ENCODE measurements at places on chromosomes 2 and 18.

DNA sequence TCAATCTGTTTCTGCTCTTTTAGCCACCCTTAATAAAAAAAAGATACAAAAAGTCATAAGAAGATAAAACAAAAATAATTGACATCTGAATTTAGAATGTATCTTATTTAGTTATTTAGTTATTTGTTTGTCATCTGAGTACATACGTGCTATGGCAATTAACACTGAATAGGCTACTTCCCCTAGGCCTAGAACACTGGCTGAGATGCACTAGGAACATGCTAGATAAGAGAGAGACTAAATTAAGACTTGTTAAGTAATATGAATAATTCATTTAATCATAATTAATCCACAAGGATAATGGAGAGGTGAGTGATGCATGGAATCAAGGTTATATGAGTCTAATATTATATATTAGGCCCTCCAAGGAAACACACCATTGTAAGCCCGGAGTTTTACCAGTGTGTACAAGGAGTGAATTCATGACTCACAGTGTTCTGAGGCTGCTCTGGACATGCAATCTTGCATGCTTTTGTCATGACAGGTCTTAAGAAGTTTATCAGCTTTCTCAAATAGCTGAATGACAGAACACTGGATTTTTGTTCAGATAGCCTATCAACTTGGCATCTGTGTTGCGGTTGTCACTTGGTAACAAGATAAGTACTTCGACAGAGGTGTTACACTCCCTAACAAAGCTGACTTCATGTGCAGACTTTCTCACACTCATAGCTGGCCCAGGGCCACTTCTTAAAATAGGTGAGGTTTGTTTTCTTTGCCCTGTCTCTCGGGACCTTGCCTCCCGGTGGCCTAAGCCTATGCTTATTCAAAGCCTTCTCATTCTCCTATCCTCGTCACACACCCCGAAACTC lies 5.0 kb upstream of the SERPINB2 start:
- DNase-seq, result no peak

GRCh38 chr18:52087140-52087539 lies 252.9 kb upstream of the DCC start:
- DNase-seq, result no peak

GRCh38 chr18:66999003-66999402 lies 395.1 kb upstream of the CDH19 start:
- no peak for DNase-seq

DNA sequence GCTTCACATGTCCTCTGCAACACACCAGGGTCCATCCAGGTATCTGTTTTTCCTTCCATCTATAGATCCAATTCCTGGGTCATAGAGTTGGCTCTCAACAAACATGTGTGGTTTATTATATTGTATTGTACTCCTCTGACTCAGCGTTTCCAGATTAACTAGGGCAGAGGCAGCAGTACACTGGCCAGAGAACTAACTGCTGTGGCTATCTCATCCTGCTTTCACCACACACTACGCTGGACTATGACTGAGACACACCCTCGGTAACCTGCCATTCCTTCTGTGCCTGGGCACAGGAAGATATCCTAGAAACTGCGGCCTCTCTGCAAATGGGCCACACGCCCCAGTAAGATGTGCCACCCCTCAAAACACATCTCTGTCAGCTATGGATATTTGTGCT lies 159.8 kb upstream of the STK17B start:
- DNase-seq, result no peak

- DNase-seq, result no peak
These were observed 12.6 kb downstream of the DNER start for GRCh38 chr2:229701716-229702115.

DNA sequence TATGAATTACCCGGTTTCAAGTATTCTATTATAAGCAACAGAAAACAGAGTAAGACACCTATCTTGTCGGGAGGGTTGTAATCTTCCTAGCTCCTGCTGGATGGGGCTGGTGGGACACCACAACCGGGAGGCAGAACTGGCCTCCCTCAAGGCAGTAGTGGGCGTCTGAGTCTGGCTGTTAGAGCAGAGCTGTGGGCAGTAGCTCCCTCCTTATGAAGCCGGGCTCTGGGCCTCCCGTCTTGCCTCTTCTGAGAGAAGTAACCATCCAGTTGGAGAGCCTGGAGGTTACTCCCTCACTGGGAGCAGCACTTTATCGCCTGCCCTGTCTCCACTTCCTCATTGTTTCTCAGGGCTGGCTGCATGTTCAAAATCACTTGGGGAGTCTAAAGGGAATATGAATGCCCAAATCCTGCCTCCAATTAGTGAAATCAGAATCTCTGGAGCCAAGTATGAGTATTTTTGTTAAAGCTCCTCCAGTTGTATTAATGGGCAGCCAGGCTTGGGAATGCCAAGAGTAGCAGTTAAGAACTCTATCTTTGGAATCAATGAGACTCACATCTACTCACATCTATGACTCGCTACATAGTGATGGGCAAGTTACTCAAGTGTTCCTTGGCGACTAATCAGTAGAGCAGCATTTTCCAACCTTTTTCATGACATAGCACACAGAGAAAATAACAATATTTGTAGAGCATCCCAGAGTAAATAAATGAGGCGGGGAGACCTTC lies 27.3 kb upstream of the NRP2 start:
- DNase-seq, result no peak

DNA sequence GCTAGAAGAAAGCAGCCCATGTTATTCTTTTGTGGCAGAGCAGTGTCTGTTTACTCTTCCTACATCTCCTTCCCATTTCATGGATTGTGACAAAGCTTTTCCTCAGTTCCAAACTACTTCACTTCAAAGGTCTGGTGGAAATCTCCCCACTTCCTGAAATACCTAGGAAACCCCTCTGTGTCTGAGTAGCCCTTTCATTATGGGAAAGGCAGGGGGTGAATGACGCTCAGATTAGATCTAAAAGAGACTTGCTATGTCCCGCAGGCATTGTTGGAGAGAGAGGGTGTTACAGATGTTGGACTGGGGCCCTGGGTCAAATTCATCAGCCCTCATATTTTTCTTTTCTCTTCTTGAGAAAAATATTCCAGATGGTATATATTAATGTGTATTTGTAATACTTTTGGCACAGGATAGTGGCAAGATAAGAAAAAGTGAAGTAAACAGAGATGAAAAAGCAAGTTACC lies 675.0 kb downstream of the IRS1 start:
- DNase-seq, result no peak

DNA sequence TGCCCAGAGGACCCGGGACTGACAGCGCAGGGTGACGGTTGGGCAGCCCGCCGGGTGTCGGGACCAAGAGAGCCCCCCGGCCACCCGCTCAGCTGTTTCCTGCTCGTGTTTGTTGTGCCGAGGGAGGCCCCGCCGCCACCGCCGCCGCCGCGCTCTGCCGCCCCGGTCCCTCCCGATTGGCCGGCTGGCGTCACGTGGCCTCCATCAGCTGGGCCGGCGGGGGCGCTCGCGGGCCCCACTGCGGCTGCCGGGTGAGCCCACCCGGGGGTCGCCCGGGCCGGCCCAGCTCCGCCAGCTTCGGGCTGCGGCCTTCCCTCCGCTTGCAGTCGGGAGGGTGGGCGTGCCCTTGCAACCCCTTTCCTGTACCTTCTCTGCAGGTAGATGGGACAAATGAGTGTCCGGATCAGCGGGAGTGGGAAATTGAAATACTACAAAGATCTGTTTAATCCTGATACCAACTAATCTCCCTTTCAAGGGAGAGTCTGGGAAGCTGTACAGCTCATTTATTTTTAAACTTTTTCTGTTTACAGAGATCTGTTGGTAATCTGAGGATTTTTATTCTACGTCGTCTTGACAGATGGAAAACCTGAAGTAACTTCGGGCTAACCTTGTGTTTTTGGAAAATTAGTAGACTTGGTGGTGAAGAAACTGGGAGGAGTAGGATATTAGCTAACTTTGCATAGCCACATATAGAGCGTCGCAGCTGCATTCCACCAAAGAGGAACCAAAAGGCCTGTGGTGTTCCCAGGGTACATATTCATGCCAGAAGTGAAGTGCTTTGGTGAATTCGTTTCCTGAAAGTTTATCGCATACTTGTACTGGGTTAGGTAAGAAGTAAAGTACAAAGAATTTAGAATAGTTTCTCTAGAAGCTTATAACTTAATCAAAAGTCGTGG lies 1.2 kb downstream of the YPEL5 start:
- peak; percentile 80 for DNase-seq

- no peak for DNase-seq
These were observed 616 bp upstream of the SP5 start for GRCh38 chr2:170714381-170715061.

DNA sequence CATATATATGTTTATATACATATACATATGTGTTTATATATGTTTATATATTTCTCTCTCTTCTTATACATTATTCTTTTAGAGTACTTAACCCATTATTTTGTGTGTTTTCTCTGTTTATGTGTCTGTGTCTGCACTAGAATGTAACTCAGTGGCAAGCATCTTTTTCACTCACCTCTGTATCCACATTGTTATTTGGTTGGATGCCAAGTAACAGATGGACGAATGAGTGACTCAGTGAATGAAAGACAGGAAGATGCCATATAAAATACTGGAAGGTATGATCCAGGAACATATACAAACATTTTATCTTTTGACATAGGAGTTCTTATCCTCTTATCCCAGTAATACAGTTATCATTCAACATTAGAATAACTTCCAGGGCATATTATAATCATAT lies 684.8 kb downstream of the RNF144A start:
- no peak for DNase-seq

- no peak for DNase-seq
These were observed 246.0 kb downstream of the CLIP4 start for GRCh38 chr2:29361231-29361630.

- no peak for DNase-seq
These were observed 20.5 kb upstream of the BCL2L11 start for GRCh38 chr2:111100087-111100764.

DNA sequence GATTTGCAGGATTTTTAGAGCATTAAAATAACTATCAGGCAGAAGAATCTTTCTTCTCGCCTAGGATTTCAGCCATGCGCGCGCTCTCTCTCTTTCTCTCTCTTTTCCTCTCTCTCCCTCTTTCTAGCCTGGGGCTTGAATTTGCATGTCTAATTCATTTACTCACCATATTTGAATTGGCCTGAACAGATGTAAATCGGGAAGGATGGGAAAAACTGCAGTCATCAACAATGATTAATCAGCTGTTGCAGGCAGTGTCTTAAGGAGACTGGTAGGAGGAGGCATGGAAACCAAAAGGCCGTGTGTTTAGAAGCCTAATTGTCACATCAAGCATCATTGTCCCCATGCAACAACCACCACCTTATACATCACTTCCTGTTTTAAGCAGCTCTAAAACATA lies 137.0 kb downstream of the MEIS1 start:
- DNase-seq, result no peak

GRCh38 chr2:204022550-204022949 lies 86.0 kb downstream of the ICOS start:
- no peak for DNase-seq

- no peak for DNase-seq
These were observed 48.6 kb downstream of the LAMA1 start for GRCh38 chr18:7068871-7069590.

- DNase-seq, result no peak
These were observed 42.3 kb downstream of the AQP12A start for GRCh38 chr2:240733803-240734495.

DNA sequence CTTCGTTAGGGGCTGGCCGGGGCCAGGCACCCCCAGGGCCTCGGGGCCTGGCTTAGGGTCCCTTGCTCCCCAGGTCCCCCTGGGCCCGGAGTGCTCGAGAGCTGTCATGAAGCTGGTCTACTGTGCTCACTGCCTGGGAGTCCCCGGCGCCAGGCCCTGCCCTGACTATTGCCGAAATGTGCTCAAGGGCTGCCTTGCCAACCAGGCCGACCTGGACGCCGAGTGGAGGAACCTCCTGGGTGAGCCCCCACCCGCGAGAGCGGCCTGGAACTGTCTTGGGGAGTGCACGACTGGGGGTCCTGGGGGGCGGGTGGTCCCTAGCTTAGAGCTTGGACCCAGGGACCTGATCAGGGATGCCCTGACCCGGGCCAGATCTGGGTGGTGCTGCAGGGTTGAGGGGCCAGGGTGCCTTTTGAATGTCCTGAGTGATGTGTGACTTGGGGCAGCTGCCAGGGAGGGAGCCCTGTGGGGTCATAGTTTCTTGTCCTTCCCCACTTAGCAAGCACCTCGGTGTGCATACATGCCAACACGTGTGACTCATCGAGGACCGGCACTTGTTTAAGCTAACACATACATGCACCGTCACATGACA lies 27.9 kb downstream of the GPC1 start:
- no peak for DNase-seq

DNA sequence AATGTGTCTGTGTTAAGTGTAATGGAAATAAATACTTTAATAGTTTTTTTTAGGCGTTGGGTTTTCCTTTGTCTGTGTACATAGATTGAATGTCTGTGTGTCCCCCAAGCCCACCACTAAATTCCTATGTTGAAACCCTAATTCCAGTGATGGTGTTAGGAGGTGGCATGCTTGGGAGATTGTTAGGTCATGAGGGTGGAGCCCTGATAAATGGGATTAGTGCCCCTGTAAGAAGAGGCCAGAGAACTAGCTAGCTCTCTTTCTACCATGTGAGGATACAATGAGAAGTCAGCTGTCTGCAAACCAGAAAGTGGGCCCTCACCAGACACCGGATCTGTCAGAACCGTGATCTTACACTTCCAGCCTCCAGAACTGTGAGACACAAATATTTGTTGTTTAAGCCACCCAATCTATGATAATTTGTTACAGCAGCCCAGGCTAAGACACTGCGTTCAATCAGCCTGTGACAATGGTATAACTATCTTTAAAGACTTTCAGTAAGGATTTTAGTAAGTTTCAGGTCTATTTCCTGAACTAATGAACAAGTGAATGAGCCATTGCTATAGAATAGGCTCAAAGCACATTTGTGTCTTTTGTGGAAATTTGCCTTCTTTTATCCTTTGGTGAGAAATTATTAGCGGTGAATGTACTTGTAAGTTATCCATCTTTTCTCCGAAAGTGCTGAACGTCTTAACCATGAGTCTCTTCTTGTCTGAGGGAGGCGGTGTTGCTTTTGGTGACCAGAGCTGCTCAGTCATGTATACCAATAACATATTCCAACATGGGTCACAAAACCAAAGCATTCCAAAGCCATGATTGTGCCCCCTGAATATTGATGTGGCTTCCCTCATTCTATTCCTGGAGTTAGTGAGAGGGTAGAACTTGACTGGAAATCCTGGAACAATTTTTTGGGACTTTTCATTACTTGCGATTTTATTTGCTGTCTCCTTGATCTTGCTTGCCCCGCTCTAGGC lies 29.6 kb upstream of the IL1R1 start:
- DNase-seq, result no peak

GRCh38 chr2:71691747-71692441 lies 238.5 kb downstream of the DYSF start:
- no peak for DNase-seq

DNA sequence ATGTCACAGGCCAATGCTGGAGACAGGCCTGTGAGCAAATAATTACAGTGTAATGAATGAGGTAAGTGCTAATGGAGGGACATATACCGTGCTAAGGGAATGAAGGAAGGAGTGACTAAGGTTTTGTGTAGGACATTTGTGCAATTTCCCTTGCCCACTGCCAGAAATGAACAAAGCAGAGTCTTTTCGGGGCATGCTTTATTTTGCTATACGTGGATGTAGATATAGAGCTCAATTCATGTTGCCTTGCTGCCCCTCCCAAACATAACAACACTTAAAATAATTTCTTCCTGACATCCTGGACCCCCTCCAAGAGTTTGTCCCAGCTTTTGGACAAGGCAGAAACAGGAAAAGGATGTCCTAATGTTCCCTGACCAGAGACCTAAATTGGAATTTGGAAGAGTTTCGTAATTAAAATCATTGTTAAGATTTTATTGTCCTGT lies 23.7 kb upstream of the CD28 start:
- no peak for DNase-seq
